ENCODE measurements at places on chromosomes 1 and 21.
A peak's percentile ranks its signal among the peaks of the same experiment; 100 is the strongest.

DNA sequence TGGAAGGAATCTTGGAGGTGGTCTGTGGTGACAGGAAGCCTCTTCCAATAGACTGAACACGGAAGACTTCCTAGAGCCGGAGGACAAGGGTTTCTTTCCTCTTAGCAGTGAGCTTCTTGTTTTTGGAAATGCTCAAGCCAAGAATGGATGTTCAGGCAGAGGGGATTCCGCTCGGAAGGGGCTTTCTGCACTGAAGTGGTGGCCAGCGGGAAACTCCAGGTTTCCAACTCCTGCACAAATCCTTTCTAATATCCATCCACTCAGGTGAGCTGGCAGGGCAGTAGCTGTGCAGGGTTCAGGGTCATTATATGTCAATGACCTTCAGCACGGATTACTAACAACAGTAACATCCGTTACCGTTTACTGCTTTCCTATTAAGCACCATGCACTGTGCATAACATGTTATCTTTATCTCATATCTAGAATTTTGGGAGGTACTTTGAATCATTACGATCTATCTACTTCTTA lies 573 bp upstream of the CPT2 start:
- no peak for DNase-seq

DNA sequence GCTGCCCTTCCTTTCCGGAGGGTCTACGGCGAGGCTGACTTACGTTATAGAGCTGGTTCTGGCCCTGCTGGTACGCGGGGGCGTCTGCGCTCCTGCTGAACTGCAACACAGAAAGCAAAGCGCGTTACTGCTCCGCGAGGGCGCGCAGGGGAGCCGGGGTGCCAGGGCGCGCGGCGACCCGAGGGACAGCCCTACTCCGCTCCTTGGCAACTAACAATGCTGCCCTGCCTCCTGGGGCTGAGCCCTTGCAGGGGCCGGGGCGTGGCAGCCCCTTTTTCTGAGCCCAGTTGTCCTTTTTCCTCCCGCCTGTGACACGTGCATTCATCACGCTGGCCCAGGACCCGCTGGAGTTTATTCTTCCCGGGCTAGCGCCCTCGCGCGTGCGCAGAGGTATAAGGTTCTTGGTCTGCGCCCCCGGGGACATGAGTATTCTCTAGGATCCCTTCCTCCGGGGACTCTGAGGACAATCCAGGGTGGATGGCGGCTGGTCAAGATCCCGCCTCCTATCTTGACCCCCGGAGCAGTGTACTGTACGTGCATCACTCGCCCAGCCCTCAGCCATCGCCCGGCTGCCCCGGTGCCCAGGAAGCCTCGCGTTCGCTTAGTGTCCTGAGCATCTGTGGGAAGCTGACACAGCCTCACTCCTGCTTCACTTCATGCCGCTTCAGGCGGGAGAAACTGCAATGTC lies 78.9 kb downstream of the CD247 start:
- DNase-seq, result no peak

- DNase-seq, result no peak
Measured at GRCh38 chr1:28394136-28394535, 24.6 kb downstream of the PHACTR4 start.

DNA sequence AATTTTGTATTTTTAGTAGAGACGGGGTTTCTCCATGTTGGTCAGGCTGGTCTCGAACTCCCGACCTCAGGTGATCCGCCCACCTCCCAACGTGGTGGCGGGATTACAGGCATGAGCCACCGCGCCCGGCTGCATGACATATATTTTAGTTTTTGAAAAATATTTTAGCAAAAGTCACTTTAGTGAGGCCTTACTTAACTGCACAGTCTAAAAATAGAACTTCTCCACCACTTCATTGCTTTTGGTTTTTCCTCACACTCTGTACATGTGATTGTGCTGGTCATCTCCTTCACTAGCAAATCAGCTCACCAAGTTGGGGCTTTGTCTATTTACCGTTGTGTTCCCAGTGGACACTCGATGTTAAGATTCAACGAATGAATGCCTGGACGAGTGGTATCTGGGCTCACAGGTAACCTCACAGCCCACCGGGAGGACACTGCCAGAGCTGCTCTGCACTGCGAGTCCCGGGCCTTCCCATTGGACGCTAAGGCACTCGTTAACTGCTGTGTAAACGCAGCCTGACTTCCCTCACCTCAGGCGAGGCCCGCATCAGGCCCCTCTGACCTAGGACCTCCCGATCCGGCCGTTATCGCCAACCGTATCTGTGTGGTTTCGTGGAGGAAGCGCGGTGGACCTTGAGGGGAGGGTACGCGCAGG lies 14.0 kb upstream of the ZNF692 start:
- peak; percentile 35 for DNase-seq

DNA sequence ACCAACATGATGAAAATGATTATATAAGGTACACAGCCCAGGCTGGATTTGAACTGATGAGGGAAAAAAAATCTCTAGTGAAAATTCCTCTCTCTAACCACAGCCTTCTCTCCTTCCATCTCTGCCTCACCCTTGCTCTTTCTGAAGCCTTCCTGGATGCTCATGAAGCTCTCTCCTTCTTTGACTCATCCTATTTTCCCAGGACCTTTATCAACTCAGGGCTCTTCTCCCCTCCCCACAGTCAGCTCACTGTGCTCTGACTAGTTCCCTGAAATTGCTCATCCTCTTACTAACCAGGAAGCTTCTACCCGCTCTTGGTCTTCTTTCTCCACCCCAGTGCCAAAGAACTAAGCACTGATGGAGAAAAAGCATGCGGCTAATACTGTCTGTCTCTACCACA lies 46.4 kb upstream of the ERG start:
- no peak for DNase-seq

GRCh38 chr1:63937461-63938022 lies 163.7 kb downstream of the ROR1 start:
- no peak for DNase-seq

DNA sequence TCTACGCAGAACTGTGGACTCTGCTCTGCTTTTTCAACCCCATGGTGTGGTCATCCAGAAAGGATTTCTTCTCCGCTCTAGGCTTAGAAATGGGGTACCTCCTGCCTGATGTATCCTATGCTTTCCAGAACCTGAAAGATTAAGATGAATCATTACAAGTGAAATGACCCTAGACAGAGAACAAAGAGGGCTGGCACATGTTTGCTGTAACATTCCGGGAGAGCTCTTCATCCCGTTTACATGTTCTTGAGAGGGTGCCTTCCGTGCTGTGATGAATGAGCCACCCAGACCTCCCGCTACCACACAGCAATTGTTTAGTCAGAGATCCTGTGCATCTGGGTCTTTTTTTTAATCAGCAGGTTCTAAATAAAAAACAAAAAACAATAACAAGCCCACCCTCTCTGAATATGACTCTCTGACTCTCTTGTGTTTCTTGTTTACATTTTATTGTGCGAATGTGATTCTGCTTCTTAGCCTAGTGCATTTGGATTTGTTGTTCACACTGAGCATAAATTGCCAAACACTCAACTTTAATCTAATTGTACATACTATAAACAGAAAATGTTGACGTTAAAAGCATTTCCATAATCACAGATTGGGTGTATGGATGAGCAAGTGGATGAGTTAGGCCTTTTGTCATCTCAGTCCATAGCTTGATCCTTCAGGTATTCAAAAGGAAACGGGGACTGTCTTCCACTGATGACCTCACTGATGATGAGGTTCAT lies 87.1 kb downstream of the GPR88 start:
- DNase-seq, result peak; percentile 89

- no peak for DNase-seq
Measured at GRCh38 chr1:116362050-116362449, 11.0 kb upstream of the ATP1A1 start.

GRCh38 chr1:19436716-19437476 lies 48.4 kb downstream of the CAPZB start:
- no peak for DNase-seq

- no peak for DNase-seq
Measured at GRCh38 chr1:229087339-229087738, 183.6 kb upstream of the RAB4A start.
